Hematopoietic multipotent progenitor cell treated with erythropoietin and hydrocortisone succinate and interleukin-3 and kit ligand, for 17 days (in vitro differentiated cells): ENCODE measurements at places on chromosomes 11 and 22.

DNA sequence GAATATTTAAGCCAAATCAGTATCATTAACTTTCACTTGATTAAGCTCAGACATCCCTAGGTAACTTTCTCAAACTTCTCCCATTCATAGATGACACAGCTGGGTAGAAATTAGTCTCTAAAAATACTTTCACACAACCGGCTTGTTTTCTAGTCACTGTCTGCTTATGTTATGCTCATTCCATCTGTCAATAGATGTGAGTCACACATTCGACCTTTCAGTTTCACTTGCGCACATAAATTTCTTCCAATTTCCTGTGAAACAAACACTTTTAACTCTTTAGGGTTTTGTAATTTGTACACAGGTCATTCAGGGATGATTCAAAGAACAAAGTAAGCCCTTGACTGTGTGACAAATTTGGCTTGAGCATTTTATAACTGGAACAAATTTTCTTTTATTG lies 723.0 kb downstream of the KCNA4 start:
- DNase-seq, result no peak

GRCh38 chr11:131691181-131692041 lies 321.0 kb downstream of the NTM start:
- DNase-seq, result peak; percentile 14

DNA sequence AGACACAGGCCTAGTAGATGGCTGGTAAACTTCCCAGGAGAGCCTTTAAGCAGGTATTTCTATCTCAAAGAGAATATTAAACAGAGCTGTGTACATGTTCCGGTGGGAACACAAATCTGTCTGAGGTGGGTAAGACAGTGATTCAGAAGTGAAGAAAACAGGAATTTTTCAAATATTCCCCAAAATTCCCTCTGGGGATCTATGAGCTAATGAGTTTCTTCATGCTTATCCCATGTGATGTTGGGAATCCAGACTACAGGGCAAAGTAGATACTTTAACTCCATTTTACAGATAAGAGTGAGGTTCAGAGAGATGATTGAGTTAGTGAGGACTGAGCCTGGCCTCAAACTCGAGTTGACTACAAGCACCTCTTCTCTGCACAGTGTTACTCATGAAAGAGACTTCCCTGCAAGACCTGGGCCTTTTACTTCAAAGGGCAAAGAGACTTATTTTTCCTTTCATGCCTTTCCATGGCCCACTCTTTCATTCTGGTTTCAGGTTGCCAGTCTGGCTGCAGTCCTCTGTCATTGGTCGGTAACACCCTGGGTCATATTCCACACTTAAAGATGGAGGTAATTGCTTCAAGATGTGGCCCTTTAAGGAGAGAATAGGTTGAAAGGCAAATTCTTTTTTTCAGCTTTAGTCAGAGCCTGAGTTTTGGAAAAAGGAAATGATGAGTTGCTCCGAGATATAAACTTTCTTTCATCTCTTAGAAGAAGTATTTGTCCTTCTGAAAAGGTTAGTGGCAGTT lies 70.1 kb downstream of the CYB5R2 start:
- DNase-seq, result no peak

GRCh38 chr22:37884420-37884819 lies 21.7 kb upstream of the MICALL1 start:
- DNase-seq, result no peak

- no peak for DNase-seq
Observed at GRCh38 chr22:27114186-27114585, 456.8 kb downstream of the MIAT start.

DNA sequence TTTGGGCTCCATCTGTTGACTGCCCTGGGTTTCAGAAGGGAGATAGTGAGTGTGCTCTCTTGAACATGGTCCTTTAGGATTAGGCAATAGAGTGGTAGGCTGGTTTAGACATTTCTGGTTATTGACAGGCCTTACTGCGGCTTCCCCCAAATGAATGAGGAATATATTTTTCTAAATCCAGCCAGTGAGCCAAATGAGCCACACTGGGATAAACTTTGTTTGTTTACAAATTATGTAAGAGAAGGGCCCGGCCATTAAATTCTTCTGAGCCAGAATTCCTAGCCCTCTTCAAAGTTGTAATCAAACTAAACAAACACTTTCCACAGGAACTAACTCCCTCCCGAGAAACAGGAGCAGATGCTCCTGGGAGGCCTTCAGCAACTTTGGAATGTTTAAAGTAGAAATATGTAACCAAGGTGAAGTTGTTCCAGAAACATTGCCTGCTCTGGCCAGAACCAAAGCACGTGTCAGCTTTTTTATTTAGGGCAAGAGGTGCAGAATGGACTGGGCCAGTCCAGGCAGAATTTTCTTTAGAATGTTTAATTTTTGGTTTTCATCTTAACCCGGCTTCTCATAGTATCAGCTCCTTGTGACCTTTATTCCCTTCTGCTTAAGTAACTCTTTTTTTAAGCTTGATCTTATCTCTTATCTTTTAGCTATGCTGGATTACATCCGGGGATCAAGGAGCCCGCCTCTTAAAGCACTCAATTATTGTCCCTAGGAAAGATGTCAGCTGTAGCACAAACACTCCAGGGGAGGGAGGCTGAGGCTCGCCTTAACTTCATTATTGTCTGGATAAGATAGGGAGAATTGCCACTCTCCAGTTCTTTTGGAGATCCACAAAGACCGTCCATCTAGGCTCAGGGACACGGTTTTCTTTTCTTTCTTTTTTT lies 28.7 kb downstream of the ZNRF3 start:
- no peak for DNase-seq

GRCh38 chr11:96781082-96781481 lies 391.3 kb downstream of the JRKL start:
- DNase-seq, result no peak

- no peak for DNase-seq
Observed at GRCh38 chr11:62575156-62575555, 1.5 kb upstream of the EEF1G start.

DNA sequence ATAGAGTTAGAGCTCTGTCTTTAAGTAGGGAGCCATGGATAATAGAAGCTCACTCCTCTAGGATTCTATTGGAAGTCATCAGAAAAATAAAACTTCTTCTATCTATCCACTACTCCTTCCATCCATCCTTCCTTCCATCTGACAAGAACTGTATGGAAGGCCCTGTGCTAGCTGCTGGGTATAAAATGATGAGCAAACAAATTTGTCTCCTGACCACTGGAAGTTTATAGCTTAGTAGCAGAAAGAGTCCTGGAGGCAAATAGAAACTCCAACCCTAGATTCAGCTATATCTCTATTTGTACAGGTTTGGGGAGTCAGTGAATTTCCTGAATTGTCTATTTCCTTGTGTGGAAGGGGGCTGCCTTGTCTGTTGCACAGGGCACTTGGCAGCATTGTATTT lies 136.6 kb downstream of the ME3 start:
- DNase-seq, result no peak

GRCh38 chr11:77438487-77438886 lies 35.4 kb downstream of the PAK1 start:
- no peak for DNase-seq

- DNase-seq, result no peak
Observed at GRCh38 chr22:30519842-30520425, 14.4 kb upstream of the SEC14L4 start.

GRCh38 chr11:15418921-15419320 lies 304.2 kb downstream of the INSC start:
- no peak for DNase-seq

DNA sequence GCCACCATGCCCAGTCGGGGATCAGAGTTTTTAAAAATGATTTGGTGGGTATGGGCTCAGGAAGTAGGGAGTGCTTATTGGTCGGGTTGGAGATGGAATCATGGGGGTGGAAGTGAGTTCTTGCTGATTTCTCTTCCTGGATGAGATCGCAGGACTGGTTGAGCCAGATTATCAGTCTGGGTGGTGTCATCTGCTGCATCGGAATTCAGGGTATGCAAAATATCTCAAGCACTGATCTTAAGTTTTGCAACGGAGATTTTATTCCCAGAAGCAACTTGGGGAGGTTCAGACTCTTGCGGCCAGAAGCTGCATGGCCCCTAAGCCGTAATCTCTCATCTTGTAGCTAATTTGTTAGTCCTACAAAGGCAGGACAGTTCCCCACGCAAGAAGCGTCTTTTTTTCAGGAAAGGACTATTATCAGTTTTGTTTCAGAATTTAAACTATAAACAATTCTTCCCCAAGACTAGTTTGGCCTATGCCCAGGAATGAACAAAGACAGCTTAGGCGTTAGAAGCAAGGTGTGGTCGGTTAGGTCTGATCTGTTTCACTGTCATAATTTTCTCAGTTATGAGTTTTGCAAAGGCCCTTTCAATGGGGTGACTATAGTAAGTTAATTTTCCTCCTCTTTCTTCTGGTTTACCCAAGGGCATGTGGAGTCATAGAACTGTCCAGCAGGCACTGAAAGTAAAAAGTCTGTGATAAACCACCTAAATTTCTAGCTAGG lies 1.4 kb upstream of the PIWIL3 start:
- DNase-seq, result no peak

DNA sequence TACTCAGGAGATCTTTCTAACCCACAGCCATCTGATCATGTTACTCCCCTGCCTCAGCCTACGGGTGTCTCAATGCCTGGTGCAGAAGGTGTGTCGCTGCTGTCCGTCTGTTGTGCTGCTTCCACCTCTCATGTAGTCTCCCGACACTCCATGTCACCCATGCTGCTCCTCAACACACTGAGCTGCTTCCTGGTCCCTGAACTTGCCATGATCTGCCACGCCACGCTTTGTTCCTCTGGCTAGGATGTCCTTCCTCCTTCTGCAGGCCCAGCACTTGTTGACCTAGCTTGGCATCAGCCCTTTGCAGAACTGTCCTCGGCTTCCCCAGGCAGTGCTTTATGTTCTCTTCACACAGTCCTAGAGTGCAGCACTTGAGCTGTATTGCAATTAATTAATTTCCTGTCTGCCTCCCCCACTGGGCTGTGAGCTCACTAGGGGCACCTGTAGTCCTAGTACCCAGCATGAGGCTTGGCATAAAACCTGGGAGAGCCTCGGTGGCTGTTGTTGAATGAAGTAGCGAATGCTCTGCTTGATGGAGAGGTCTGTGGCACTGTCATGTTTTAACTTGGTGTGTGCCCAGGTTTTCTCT lies 9.5 kb downstream of the GTPBP1 start:
- no peak for DNase-seq

GRCh38 chr22:32712644-32713355 lies 88.7 kb upstream of the TIMP3 start:
- no peak for DNase-seq

DNA sequence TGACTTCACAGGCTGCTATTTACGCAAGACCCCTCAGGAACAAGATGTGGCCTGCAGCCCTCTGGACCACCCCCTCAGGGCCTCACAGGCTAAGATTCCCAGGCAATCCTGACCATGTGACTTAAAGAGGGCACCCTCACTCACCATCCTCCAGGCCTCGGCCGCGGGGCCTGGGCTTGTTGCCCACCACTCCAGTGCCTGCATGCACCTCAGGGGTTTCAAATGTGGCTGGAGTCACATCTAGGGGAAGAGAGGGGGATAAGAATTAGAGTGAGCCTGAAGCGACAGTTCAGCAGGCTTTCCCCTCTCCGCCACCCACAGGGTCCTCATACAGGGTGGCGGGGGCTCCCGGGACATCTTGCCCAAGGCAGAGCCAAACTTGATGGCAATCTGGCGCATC lies 2.1 kb downstream of the ESS2 start:
- no peak for DNase-seq

GRCh38 chr11:67304511-67305113 lies 1.3 kb downstream of the SSH3 start:
- DNase-seq, result no peak

- no peak for DNase-seq
Observed at GRCh38 chr22:27063406-27063805, 406.0 kb downstream of the MIAT start.

DNA sequence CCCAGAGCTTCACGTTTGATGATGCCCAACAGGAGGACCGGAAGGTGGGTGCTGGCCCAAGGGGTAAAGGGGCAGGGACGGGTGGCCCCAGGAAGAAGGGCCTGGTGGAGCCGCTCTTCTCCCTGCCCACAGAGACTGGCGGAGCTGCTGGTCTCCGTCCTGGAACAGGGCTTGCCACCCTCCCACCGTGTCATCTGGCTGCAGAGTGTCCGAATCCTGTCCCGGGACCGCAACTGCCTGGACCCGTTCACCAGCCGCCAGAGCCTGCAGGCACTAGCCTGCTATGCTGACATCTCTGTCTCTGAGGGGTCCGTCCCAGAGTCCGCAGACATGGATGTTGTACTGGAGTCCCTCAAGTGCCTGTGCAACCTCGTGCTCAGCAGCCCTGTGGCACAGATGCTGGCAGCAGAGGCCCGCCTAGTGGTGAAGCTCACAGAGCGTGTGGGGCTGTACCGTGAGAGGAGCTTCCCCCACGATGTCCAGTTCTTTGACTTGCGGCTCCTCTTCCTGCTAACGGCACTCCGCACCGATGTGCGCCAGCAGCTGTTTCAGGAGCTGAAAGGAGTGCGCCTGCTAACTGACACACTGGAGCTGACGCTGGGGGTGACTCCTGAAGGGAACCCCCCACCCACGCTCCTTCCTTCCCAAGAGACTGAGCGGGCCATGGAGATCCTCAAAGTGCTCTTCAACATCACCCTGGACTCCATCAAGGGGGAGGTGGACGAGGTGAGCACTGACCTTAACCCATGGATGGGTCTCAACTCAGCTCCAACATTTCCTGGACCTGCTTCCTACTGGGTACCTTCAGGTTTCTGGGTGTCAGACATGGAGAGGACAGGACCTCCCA lies 2.0 kb downstream of the RIC8A start:
- DNase-seq, result no peak

DNA sequence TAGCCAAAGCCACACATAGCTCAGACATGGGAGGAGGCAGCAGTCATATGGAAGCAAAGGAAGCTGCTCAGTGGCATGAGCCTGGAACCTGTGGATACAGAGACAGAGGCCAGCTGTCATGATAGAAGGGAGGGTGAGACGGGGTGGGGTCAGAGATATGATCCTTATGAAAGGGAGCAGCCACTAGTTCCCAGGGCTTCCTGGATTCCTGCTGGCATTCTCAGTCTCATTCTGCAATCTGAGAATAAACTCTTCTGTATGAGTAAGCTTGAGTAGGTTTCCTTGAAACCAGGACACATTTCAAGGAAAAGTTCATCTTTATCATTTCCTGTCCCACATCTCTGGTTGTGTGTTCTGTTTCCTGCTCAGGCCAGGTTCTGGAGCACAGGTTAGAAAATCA lies 220.2 kb upstream of the SNX19 start:
- no peak for DNase-seq

- DNase-seq, result no peak
Observed at GRCh38 chr11:112558691-112559090, 298.0 kb upstream of the PLET1 start.

DNA sequence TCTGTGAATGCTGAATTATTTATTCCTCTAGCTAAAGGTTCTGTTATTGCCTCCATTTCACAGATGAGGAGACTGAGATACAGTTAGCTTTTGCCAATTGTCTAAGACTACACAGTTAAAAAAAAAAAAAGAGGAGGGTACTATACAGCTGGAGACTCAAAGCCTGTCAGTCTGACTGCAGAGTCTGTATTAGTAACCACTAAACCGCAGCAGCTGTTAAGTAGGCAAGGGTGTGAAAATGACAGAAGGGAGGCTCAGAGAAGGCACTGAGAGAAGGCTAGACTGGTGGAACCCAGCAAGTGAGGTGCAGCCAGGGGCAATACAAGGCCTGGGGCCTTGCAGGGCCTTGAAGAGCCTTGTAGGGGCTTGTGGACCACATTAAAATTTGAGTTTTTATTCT lies 181.2 kb downstream of the CSNK2A3 start:
- DNase-seq, result no peak

- DNase-seq, result no peak
Observed at GRCh38 chr11:118430956-118431355, 5.3 kb upstream of the KMT2A start.

- DNase-seq, result no peak
Observed at GRCh38 chr11:120643284-120643683, 131.7 kb downstream of the GRIK4 start.
